Glutamatergic neuron (in vitro differentiated cells): ENCODE measurements at places on chromosomes 3 and 15.

- DNase-seq: peak; percentile 5
These were observed 22.3 kb downstream of the PLXNB1 start for GRCh38 chr3:48407542-48408099.

DNA sequence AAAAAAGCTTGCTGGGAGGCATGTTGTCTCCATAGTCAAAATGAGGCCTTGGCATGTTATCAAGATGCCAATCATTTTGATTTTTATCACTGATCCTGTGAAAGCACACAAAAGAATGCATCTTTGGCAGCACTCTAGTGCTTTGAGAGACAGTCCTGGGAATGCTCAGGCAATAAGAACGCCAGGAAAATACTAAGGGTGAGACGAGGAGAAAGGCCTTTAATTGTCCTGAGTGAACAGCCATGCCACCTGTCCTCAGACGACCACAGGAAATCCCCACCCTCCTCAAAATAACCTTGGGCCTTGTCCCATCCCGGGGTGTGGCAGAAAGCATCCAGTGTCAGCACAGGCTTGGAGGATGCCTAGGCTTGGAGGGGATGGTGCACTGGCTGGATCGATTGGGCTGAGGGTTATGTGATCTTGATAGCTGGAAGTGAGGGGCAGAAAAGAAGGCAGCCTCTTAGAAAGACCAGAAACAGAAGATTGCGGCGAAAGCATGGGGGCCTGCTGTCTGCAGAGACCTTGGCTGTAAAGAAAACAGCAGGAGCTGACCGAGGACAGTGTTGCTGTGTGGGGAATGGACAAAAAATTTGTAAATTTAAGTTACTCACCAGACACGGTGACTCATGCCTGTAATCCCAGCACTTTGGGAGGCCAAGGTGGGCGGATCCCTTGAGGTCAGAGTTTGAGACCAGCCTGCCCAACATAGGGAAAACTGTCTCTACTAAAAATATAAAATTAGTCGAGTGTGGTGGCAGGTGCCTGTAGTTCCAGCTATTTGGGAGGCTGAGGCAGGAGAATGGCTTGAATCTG is 7.3 kb downstream of the TMEM158 start:
- DNase-seq: no peak

DNA sequence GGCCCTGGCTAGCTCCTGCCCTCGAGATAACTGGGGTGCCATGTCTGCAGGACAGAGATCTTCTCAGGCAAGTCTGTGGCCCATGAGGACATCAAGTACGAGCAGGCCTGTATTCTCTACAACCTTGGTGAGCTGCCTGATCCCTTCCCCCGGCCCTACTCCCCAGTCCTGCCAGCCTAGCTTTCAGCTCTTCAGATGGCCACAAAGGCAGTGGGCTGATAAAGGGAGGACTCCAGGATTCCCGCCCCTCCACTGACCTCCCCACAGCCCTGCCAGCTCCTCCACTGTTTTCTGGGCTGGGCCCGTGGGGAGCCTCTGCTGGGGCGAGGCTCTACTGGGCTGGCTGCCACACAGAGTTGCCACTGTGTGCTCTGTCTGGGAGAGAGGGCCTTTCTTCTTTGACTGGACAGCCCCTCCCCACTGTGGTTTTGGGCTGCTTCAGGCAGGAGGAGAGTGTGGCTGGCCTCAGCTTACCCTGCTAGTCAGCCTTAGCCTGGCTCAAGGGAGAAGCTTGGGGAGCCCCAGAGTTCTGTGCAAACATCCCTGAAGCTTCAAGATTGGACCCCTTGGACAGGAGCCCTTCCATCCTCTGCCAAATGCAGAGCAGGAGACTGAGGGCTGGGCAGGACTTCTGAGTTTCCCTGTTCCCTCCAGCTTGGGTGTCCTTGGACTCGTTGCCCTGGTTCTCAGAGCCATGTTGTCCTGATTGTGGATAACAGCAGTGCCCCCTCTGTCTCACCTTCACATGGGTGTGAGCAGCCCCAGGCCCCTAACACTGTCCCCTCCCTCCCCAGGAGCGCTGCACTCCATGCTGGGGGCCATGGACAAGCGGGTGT is 24.4 kb downstream of the PTPN23 start:
- no peak for DNase-seq

DNA sequence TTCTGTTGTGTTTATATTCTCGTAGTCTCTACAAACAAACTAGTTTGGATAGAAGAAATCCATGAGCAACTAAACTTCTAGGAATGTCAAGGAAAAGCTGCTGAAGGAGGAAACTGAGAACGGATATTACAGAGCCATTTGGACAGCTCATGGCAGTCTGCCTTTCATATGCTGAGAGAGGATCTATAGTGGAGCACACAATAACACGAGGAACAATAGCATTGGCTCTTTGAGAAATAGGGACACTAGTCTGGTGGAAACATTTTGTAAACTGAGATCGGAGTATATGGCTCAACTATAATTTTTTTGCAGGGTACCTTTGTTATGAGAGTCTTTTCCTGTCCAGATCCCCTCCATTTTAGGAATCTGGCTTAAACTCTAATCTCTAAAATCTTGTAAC is 200.5 kb downstream of the CLSTN2 start:
- no peak for DNase-seq

GRCh38 chr15:63735449-63735848 is 98.3 kb downstream of the HERC1 start:
- no peak for DNase-seq

- peak; percentile 64 for DNase-seq
These were observed 15.2 kb downstream of the GK5 start for GRCh38 chr3:142210144-142210543.

- DNase-seq: no peak
These were observed 115.1 kb upstream of the FAM174B start for GRCh38 chr15:92770641-92771040.

DNA sequence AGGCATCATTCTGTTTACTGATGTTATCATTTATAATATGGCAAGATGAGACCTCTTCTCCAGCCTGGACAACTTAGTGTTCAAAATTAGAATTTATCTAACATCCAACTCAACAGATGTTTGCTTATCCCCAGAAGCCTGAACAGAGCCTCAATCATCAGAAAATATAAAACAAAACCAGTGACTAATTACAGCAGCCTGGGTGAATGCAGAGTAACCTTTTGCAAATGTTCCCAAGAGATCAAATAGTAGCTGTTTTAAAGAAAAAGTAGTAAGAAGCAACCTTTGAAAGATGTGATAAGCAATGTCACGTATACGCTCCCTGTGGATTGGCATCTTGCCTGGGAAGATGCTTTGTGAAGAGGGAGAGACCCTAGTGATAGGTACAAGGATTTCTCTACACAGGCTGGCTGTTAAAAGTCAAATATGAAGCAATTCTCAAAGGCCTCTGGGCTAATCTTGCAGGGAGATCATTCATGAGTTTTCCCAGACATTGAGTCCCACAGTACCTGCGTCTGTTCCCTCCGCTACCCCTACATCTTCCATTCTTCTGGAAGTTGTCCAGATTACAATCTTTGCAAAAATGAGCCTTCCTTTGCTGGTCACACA is 39.3 kb upstream of the PRICKLE2 start:
- no peak for DNase-seq

GRCh38 chr15:70509731-70510143 is 253.6 kb downstream of the UACA start:
- no peak for DNase-seq

GRCh38 chr3:63774781-63775180 is 44.3 kb upstream of the C3orf49 start:
- no peak for DNase-seq

- no peak for DNase-seq
These were observed 188.7 kb upstream of the TBC1D5 start for GRCh38 chr3:17931131-17931530.

- no peak for DNase-seq
These were observed 78.2 kb upstream of the TJP1 start for GRCh38 chr15:29900237-29901189.

GRCh38 chr15:89244574-89244903 is 760 bp downstream of the FANCI start:
- no peak for DNase-seq

GRCh38 chr15:51580385-51580784 is 42.2 kb downstream of the DMXL2 start:
- no peak for DNase-seq

DNA sequence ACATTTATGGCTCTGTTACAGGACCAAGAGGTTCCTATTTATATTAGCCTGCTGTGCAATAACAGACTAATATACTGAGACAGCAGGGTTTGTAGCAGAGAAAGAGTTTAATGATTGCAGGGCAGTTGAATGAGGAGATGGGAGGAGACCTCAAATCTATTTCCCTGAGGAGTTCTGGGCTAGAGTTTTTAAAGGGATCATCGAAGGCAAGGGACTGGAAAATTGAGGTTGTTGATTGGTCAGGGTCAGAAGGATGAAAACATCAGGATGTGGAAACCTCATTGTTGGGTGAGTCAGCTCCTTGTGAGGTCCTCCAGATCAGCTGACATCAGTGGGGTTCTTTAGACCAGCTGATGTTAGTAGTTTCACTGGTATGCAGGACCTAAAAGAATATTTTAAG is 60.6 kb upstream of the GOLGA8B start:
- DNase-seq: no peak

DNA sequence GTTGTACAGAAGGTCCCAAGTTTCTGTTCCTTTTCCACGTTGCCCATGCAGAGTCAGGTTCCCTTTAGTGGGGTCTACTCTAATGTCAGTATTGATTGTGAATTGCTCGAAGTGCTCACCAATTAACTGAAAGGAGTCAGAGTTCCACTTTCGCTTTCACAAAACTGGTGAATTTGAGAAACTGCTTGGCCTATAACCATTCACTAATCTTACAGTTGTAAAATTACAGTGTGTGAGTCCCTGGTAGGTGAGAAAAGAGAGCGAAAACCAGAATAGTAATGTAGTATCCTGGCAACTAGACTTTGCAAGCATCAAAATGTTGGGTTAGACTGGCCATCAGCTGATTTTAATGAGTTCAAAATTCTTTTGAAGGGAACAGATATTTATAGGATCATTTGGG is 237.5 kb upstream of the CHRM5 start:
- no peak for DNase-seq

DNA sequence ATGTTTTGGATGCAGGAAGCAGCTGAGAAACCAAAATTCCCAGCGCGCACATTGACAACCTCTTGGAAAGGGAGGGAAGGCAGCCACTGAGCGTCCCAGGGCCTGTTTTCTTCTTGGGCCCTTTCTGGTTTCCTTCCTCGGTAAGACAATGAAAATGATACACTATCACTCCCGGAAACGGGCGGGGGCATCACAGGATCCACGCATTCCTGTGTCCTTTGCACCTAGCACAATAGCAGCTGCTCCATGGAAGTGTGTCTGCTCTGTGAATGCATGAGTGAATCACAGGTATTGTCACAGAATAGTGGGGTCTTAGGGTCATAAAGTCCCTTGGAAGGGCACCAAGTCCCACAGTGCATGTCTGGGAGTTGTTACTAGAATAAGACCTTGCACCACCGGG is 6.3 kb upstream of the ITPKA start:
- no peak for DNase-seq

DNA sequence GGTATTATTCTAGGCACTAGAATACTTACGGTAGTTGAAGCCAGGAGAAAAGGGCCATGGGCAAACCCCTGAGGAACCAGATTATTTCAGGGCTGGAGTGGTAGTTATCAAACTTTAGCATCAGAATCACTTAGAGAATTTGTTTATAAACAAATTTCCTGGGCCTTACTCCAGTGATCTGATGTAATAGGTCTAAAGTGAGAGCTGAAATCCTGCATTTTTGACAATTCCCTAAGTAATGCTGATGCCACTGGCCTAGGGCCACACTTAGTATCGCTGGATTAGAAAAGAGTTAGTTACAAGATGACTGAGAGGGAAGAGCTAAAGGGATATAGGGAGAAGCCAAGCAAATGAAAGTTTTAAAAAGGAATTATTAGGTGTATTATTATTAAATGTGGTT is 412.5 kb upstream of the THRB start:
- DNase-seq: no peak

DNA sequence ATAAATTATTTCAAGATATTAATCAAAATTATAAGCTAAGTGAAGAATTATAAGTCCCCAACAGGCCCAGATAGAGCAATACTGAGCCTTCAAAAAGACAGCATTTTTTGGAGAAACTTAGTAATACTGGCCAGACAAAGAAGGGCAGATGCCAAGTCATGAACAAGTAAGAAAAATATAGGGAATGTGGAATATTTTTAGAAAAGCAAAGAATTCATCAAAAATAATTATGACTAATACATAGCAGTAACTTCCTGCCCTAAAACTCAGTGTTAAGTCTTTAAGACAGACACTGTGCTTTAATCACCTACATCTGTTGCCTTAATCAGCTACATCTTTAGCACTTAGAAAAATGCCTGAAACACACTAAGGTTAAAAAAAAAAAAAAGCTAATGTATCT is 31.2 kb downstream of the DPH6 start:
- no peak for DNase-seq
